PC-9 (cell line): ENCODE measurements at places on chromosomes 13 and 19. TPM values are rescaled to one million over a fixed set of nuclear protein-coding genes. Genes with fewer than 3 reads are reported as not detected.

GRCh38 chr19:30671622-30672051 is 299.5 kb downstream of the ZNF536 start:
- no peaks in the 10 kb centered on the region for H3K4me1 ChIP-seq
- H3K27me3 ChIP-seq = peaks cover 65% of the 10 kb centered on the region
- no peak overlapping the region for H3K4me3 ChIP-seq
- H3K36me3 ChIP-seq = no peaks in the 10 kb centered on the region

DNA sequence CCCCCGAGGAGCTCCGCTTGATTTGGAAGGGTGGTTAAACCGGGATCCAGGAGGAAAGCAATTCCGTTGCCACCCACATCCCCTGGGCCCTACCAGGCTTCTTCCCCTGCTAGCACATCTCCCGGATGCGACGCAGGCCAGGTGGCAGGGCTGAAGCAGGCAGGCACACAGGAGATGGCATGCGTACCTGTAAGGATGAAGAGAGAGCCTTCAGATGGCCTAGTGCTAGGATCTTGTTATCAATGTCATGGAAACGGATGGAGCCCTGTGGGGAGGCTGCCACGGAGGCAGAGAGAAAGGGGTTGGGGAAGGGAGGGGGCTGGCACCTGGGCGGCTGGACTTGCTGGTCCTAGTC is 8.5 kb upstream of the SOX1 start:
- peaks cover 67% of the 10 kb centered on the region for H3K27me3 ChIP-seq
- no peaks in the 10 kb centered on the region for H3K4me1 ChIP-seq
- no peaks in the 10 kb centered on the region for H3K36me3 ChIP-seq
- DNase-seq = no peak
- H3K27ac ChIP-seq = no peak overlapping the region

DNA sequence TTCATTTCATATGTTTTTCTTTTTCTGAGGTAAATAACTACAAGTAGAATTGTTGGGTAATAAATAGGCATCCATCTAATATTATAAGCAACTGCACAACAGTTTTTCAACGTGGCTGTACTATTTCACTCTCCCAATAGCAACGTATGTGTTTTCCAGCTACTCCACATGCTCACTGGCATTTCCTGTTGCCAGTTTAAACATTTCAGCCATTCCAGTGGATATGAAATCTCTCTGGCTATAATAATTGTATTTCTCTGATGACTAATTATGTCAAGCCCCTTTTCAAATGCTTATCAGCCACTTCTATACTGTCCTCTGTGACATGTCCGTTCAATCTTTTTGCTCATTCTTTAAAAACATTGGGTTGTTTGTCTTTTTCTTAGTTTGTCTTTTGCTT is 26.8 kb upstream of the ALOX5AP start:
- H3K27me3 ChIP-seq = no peaks in the 10 kb centered on the region
- DNase-seq = no peak
- H3K4me1 ChIP-seq = peaks cover 36% of the 10 kb centered on the region

TRPM4 gene
- 43.8 and 62.3 TPM in 2 replicates for total RNA-seq

MAG gene
- 13.4 and 15.3 TPM in 2 replicates for total RNA-seq

DNA sequence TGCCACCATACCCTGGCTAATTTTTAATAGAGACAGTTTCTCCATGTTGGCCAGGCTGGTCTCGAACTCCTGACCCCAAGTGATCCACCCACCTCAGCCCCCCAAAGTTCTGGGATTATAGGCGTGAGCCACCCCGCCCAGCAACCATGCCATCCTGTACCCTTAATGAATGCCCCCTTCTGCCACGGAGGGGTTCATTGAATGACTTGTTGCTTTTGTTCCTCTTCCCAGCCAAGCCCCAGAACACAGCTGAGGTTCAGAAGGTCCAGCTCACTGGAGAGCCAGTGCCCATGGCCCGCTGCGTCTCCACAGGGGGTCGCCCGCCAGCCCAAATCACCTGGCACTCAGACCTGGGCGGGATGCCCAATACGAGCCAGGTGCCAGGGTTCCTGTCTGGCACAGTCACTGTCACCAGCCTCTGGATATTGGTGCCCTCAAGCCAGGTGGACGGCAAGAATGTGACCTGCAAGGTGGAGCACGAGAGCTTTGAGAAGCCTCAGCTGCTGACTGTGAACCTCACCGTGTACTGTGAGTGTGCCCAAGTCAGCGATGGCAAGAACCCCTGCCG is 6.0 kb downstream of the PVR start:
- H3K36me3 ChIP-seq = peaks cover 67% of the 10 kb centered on the region
- H3K27ac ChIP-seq = no peak overlapping the region; the same call in 1 of the 2 replicates
- no peaks in the 10 kb centered on the region for H3K27me3 ChIP-seq
- DNase-seq = no peak

- no peak for DNase-seq
- no peaks in the 10 kb centered on the region for H3K4me1 ChIP-seq
- H3K27me3 ChIP-seq = peaks cover 81% of the 10 kb centered on the region
- H3K4me3 ChIP-seq = no peak overlapping the region
Observed at GRCh38 chr19:31337008-31337914, 12.0 kb downstream of the TSHZ3 start.

ZNF723 gene
- not detected in 2 replicates for total RNA-seq

- no peak for DNase-seq
- H3K36me3 ChIP-seq = no peaks in the 10 kb centered on the region
- H3K27ac ChIP-seq = no peak within 1 kb of the TSS
- H3K4me3 ChIP-seq = no peak within 1 kb of the TSS
- H3K4me1 ChIP-seq = 0 out of 2 replicates have a peak, but pooled peaks cover 9% of the 10 kb centered on the region
Observed at GRCh38 chr19:46471116-46471733, at the start of gene PNMA8A. TSS of gene PNMA8A (minus strand) at chr19:46471563. CDS start at chr19:46471035, 528 bp downstream.
